ENCODE measurements at places on chromosomes 7 and 10.

- DNase-seq: no peak
These were observed 412.5 kb upstream of the SEMA3C start for GRCh38 chr7:81331061-81332018.

- DNase-seq: no peak
These were observed 99.1 kb downstream of the PLCE1 start for GRCh38 chr10:94092848-94093247.

- DNase-seq: no peak
These were observed 6.3 kb downstream of the C10orf67 start for GRCh38 chr10:23338155-23338828.

DNA sequence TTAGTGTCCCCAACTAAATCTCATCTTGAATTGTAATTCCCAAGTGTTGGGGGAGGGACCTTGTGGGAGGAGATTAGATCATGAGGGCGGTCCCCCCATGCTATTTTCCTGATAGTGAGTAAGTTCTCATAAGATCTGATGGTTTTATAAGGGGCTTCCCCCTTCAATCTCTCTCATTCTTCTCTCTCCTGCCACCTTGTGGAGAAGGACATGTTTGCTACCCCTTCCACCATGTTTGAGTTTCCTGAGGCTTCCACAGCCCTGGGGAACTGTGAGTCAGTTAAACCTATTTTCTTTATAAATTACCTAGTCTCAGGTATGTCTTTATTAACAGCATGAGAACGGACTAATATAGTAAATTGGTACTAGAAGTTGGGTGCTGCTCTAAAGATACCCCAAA is 365.6 kb downstream of the ANKRD7 start:
- no peak for DNase-seq

DNA sequence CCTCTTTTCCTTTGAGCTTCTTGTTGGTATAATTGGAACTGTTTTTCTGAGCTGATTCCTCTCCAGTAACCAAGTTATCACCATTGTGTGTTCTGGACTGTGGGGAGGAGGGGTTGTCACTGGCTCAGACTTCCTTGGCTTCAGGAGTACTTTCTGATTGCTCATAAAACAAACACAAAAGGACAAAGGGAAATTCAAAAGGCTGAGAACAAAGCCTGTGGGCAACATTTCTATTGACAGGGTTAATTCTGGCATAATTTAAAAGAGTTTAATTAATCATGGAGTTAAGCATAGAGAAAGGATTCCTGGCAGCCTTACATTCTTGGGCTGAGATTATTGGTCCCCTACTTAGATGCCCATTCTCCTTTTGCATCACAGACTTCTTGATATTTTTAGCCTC is 222.9 kb upstream of the KMT2E start:
- DNase-seq: no peak

- no peak for DNase-seq
These were observed 45.3 kb downstream of the NRG3 start for GRCh38 chr10:81920213-81920829.

DNA sequence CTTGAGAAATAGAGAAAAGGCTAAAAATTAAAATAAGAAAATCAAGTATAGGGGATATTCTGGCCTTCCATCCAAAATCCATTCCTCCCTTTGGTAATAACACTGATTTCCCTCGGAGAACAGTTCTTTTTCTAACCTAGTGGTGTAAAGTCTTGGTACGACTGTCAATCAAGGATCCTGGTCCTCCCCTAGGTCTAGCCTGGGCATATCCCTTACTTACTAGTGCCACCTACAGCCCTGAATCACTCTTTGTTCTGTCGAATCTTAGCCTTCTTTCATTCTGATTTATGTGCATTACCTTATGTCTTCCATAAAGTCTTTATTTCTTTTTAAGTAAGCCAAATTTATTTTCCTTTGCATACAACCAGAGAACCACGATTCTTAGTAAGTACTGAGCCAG is 298.7 kb upstream of the LRRTM3 start:
- no peak for DNase-seq
